ENCODE measurements at places on chromosomes 3 and 15. TPM values are rescaled to one million over a fixed set of nuclear protein-coding genes. Genes with fewer than 3 reads are reported as not detected.

DNA sequence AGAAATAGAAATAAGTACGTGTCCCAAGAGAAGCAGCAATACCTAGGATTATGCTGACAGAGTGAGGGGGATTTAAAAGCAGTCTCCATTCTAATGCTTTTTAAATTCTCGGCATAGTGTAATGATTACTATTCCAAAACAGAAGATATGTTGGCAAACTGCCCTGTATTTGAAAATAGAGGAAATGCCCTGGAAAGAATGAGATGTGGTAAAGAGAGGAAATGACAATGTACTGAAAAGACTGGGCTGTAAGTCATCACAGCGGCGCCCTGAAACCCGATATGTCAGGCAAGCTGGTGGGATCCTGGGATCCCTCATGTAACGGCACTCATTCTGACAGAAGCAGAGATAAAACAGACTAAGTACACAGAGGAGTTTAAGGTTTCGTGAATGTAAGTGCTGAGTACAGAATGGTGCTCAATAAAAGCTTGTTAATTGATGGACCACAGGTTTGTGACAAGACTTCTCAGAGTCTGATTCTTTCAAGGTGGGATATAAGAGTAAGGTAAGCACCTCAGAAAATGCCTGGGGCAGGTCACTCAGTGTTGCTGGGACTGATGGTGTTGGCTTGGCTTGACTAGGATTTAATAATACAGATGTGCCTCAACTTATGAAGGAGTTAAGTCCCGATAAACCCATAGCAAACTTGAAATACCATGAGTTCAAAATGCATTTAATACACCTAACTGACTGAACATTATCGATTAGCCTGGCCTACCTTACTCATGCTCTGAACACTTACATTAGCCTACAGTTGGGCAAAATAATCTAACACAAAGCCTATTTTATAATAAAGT, 91.4 kb downstream of the NFKBIZ start:
- no peaks in the 10 kb centered on the region for H3K36me3 ChIP-seq
- H3K4me1 ChIP-seq = peaks cover 57% of the 10 kb centered on the region
- peak overlapping the region; percentile 13 for H3K4me3 ChIP-seq
- DNase-seq = no peak

The GPR62 gene
- not detected for polyA plus RNA-seq

- H3K27ac ChIP-seq = no peak overlapping the region
- H3K27me3 ChIP-seq = no peaks in the 10 kb centered on the region
- H3K4me1 ChIP-seq = no peaks in the 10 kb centered on the region
- H3K4me3 ChIP-seq = no peak overlapping the region
Observed at GRCh38 chr3:16147220-16147994, 27.1 kb upstream of the GALNT15 start.

- H3K27ac ChIP-seq = no peak overlapping the region
- DNase-seq = no peak
- no peak overlapping the region for H3K4me3 ChIP-seq
- peaks cover 6% of the 10 kb centered on the region for H3K4me1 ChIP-seq
- H3K36me3 ChIP-seq = no peaks in the 10 kb centered on the region
- peaks cover 12% of the 10 kb centered on the region for H3K27me3 ChIP-seq
Observed at GRCh38 chr3:38644016-38644661, 5.3 kb downstream of the SCN5A start.

DNA sequence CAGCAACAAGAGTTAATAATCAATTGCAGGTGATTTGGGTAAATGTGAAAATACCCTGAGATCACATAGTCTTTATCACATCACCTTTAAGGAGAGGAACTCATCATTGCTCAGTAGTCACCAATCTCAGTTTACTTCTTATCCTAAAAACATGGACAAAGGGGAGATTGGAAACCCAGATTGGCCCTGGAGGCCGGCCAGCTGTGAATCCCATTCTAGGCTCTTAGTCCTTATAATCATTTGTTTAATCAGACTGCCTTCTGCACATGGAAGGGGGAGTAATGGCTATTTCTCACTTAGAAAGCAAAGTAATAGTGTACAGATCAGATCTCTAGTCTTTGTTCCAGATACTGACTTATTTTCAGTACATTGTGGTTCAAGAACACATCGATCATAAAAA, 37.2 kb upstream of the CPB1 start:
- H3K4me1 ChIP-seq = no peaks in the 10 kb centered on the region
- H3K27me3 ChIP-seq = no peaks in the 10 kb centered on the region
- H3K36me3 ChIP-seq = no peaks in the 10 kb centered on the region

The CLPX gene
- 37.5 TPM for polyA plus RNA-seq
